GM19239 (cell line): ENCODE measurements at places on chromosomes 6 and 20.

GRCh38 chr6:142906945-142907470 is 38.0 kb downstream of the HIVEP2 start:
- no peak for DNase-seq

GRCh38 chr6:11317885-11318771 is 85.7 kb upstream of the NEDD9 start:
- DNase-seq = no peak

DNA sequence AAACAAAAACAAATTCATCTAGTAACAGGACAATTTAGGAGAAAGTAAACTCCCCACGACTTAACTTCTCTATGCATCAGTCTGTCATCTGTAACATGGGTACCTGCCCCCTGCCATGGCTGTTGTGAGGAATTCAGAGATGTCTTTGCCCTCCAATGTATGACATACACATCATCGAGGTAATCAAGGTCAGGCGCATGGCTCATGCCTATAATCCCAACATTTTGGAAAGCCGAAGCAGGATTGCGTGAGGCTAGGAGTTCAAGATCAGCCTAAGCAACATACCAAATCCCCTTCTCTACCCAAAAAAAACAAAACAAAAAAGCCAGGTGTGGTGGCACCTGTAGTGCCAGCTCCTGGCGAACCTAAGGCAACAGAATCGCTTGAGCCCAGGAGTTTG is 9.0 kb downstream of the EEF1A1 start:
- no peak for DNase-seq

- DNase-seq = no peak
Measured at GRCh38 chr6:35417979-35418661, 34.0 kb upstream of the FANCE start.

DNA sequence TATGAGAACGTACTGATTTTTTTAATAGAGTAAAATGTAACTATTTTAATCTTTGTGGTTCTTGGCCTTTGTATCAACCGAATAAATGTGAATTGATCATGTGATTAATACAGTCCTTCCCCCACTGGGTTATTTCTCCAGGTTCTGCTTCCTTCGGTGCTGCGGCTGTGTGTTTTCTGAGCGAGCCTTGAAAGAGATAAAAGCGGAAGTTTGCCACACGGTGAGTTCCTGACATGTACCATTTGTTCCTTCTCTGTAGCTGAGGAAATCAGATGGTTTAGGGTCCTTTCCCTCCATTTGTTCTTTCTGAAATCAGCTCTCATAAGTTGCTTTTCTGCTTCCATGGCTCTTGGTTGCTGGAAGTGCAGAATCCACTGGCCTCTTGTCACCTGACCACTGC is 15.5 kb downstream of the RTF2 start:
- no peak for DNase-seq

GRCh38 chr6:14664621-14665315 is 547.2 kb downstream of the CD83 start:
- DNase-seq = no peak

DNA sequence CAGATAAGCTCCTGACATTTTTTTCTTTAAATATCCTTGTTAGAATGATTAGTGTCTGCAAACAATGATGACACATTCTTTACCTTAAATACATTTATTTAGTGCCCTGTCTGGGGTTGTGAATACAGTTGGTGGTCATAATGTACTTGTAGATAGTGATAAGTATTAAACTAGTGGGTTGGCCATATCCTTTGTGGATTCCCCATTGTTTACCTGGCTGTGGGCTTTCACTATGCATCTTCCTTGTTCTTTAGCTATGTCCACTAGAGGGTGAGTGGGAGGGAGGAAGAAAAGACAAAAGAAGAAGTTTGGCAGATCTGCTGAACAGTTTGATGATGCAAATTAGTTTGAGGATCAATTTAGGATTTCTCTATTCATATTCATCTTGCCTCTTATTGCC is 15.7 kb downstream of the HS3ST5 start:
- DNase-seq = no peak

GRCh38 chr20:53767206-53767930 is 173.7 kb upstream of the ZNF217 start:
- peak; percentile 28 for DNase-seq

GRCh38 chr20:19141998-19142397 is 70.4 kb upstream of the SLC24A3 start:
- no peak for DNase-seq

GRCh38 chr6:71621918-71622519 is 264.3 kb upstream of the RIMS1 start:
- DNase-seq = no peak

DNA sequence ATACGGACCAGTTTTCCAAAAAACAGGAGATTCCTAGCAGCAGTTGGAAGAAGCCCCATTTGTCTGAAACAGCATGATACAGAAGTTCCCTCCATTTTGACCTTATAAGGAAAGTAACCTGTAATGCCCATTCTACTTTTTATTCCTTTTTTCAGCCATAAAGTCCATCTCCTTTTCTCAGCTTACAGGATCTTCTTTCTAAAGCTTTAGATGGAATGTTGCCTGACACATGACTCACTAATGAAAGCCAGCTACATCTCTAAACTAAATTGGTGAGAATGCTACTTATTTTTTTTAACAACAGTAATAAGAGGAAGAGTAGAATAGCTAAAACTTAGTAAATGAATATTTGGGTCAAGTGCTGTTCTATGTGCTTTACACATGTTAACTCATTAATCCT is 234.1 kb downstream of the CDH26 start:
- no peak for DNase-seq

DNA sequence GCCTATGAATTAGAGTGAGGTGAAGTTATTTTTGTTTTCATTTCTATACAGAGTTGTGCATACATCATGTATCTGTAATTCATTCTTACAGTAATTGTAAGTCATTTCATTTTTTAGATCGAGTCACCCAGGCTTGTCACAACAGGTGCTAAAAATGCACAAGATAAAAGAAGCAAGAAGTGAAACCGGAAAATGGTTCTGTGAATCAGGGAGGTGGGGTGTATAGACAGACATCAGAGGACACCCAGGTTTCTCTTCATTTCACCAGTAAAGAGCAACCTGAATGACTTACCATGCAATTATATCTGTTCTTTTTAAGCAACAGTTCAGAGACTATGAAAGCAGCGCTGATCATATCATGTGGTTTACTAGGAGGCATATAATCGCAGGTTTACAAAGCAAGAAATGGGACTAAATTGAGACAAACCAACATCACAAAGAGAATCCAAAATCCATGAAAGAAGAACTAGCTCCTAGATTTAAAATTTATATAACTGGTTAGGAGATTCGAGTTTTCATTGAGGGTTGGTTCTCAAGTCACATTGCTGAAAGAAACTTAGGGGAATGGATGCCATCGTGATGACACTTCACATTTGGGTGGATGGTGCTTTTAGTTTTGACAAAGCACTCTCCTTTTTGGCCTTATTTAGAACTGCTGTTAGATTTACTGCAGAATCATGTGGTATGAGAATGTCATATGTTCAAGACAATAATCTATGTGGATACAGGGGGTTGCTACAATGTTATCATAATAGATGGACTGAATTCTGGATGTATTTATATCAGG is 27.9 kb upstream of the TBC1D7 start:
- peak; percentile 67 for DNase-seq

- DNase-seq = no peak
Measured at GRCh38 chr20:40686434-40686882, 2.6 kb downstream of the MAFB start.
